Mesothelial cell of epicardium (in vitro differentiated cells): ENCODE measurements at places on chromosomes 6 and 20. TPM values are rescaled to one million over a fixed set of nuclear protein-coding genes. Genes with fewer than 3 reads are reported as not detected.

TMEM200A gene
- 10.6 to 11.3 TPM (median 11.3 TPM) in 3 replicates for total RNA-seq

CRISP2 gene
- total RNA-seq: not detected in 3 replicates

RPL10A gene
- 1,840 to 1,922 TPM (median 1,906 TPM) in 3 replicates for total RNA-seq

MUCL3 gene
- total RNA-seq: not detected in 3 replicates

SLC17A3 gene
- not detected in 3 replicates for total RNA-seq

SLC13A3 gene
- 18.8 to 19.7 TPM (median 19.3 TPM) in 3 replicates for total RNA-seq

EYA4 gene
- 21.4 to 23.1 TPM (median 21.5 TPM) in 3 replicates for total RNA-seq

TOX2 gene
- total RNA-seq: 0.64 to 0.94 TPM (median 0.70 TPM) in 3 replicates

- DNase-seq: no peak
Observed at GRCh38 chr20:63446216-63447024, 26.0 kb downstream of the KCNQ2 start.

DNA sequence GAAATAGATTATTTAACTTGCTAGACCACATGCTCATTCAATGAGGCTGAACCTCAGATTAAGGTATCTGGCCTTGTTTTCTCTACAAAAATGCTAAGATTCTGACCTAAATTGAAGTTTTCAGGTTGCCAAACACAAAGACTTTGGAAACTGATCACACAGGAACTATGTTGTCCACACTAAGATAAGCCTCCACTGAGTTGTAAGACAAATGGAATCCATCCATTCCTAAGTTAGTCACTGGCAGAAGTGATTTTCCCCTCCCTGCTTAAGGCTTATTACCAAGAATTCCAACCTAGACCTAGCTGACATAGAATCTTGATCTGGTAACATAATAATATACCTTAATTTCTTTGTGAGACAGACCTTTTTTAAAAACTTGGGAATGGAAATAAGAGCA, 608.1 kb downstream of the TENT5A start:
- no peak for DNase-seq

DNA sequence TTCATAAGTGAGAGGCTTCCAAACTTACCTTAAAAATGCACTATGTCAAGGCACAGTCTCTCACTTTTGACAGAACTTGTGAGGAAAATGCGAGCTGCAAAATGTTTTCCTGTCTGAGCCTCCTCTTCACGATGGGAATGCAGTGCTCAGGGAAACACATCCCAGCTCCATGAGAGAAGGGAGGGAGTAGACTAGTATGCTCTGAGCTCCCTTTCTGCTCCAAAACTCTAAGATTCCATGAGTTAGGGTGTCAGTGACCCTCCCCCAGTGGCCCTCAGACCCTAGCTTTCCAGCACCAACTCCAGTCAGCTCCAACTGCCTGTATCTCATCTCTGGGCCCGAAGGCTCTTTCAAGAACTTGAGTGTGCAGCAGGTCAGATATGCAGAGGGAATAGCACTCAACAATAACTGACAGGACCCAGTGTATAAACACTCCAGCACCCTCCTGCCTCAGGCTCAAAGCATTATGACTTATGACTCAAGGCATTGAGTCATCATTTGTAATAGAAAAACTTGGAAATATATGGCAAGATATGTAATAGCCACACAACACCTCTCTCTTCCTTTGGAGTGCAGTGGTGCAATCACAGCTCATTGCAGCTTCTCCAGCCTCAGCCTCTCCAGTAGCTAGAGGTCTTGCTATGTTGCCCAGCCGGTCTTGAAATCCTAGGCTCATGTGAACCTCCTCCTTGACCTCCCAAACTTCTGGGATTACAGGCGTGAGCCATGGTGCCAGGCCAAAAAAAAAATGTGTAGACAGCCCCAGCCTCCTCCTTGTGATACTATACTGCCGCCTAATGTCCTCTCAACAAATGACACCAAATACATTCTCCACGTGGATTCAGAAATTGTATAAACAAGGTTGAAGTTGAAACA, 16.7 kb upstream of the ENTPD6 start:
- DNase-seq: no peak

- no peak for DNase-seq
Observed at GRCh38 chr6:167856999-167857660, 30.4 kb downstream of the AFDN start.

DNA sequence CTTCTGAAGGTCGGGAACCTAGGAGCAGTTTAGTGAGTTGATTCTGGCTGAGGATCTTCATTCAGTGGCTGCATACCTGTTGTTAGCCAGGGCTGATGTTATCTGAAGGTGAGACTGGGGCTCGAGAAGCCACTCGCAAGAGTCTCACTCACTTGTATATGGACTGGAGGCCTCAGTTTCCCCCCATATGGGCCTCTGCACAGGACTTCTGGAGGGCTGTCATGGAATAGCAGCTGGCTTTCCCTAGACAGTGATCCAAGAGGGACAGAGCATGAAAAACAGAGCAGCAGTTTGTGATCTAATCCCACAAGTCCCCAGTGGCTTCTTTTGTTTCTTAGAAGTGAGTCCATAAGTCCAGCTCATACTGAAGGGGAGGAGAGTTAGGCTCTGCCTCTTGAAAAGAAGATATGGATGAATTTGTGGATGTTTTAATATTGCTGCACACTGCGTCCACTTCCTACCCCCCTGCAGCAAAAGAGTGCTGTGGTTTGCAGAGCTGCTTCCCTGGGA, 623.4 kb downstream of the CDH26 start:
- DNase-seq: no peak

DNA sequence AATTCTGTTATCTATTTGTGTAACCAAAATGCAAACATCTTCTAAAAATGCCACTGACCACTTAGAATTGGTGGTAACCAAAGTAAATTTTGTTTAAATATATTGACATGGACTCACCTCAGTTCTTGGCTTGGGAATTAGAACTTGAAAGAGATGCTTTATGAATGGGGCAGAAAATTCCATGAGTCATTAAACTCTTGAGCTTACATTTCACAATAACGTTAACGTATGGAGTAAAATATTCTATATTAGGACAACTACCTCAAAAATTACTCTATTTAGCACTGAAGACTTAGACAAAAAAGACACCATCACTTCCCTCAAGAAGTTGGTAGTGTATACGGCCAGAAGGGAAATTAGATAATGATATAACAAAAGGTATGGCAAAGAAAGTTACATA, 752.2 kb upstream of the MARCKS start:
- DNase-seq: no peak

DNA sequence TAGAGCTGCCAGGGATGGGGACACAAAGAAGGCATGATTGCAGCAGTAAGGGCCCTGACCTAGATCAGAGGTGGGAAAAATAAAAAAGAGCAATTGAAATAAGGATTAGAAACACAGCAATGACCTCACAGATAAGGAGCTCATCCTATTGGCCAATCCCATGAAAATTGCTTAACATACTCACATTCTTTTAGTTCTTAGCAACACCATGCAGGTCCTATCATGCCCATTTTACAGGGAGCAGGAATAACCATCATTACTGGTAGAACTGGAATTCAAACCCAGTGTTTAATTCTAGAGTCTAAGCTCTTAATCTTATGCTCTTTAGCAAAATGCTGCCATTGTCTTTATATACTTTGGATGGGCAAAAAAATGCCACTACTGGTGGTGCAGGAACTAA, 267.7 kb downstream of the RNF144B start:
- no peak for DNase-seq

- DNase-seq: no peak
Observed at GRCh38 chr20:37990571-37991151, 42.6 kb downstream of the TTI1 start.

GRCh38 chr20:46485431-46485830, 27.9 kb downstream of the ZNF334 start:
- DNase-seq: no peak

DNA sequence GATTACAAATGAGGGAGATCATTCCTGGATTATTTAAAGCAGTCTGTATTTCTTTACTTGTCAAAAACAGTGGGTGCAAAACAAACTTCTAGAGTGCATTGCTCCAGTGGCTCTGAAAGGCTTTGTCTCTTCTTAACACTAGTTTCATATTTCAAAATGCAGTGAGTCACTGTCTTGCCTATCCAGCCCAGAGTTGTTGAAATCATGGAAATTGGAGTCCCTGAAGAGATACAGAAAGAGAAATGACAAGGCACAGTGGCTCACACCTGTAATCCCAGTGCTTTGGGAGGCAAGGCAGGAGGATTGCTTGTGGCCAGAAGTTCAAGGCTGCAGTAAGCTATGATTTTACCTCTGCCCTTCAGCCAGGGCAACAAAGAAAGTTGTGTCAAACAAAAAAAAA, 11.3 kb downstream of the SLC2A12 start:
- no peak for DNase-seq

GRCh38 chr20:33015700-33016580, 8.4 kb downstream of the BPIFB2 start:
- DNase-seq: no peak

DNA sequence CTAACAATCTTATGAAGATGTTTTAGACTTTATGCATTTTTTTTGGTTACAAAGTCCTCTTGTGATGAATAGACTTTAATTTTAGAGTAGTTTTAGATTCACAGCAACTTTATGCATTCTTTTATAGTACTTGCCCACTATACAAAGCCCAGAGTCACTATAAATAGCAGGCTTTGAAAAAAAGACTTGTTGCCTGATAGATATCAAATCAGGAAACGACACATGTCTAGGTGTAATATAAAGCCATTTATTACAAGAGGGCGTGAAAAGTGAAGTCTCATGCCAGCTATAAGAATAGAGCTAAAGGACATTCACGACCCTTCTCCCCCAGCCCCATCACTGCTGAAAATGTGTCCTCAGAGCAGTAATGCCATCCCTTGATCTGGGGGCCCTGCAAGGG, 78.0 kb upstream of the MRPS10 start:
- no peak for DNase-seq

DNA sequence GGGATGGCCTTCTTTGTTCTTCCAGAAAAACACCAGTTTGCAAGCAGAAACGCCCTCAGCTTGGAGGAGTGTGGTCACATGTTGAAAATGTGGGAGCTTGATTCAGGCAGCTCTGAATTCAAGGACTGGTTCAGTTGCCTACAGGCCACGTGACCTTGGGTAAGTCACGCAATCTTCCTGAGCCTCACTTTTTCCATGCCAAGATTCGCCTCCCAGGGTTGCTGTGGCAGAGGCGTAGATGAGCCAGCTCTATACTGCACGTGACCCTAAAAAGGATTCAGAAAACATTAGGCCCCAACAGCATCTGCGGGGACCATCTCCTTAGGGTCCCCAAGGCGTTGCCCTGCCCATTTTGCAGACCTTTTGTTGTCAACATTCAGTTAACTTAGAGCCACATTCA, 112.0 kb upstream of the SNX9 start:
- no peak for DNase-seq

DNA sequence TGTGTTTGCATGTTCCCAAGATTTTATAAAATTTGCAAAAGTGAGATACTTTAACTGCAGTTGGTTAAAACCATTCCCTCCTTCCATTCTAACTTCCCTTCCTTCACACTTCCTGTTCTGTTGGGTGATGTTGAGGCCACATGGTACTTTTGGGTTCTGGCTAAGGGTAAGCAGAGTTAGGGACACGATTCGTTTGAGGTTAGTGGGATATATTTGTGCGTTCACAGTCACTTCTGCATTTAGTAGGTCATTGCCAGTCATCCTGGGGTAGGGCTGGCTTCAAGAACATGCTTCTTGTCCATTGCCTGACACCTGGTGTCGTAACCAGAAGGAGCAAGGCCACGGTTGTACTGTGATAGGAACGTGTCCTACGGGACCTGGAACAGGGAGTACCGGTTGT, 340.1 kb downstream of the ZFAND3 start:
- DNase-seq: no peak
